ENCODE measurements at places on chromosomes 7 and 10.

GRCh38 chr7:15209429-15209828 is 306.9 kb upstream of the DGKB start:
- no peaks in the 10 kb centered on the region for H3K4me1 ChIP-seq
- H3K36me3 ChIP-seq = no peaks in the 10 kb centered on the region
- H3K4me3 ChIP-seq = no peak overlapping the region
- DNase-seq = no peak

GRCh38 chr7:12315049-12315448 is 88.6 kb downstream of the VWDE start:
- H3K36me3 ChIP-seq = no peaks in the 10 kb centered on the region
- H3K27ac ChIP-seq = no peak overlapping the region
- no peaks in the 10 kb centered on the region for H3K27me3 ChIP-seq
- DNase-seq = no peak
- no peak overlapping the region for H3K4me3 ChIP-seq

DNA sequence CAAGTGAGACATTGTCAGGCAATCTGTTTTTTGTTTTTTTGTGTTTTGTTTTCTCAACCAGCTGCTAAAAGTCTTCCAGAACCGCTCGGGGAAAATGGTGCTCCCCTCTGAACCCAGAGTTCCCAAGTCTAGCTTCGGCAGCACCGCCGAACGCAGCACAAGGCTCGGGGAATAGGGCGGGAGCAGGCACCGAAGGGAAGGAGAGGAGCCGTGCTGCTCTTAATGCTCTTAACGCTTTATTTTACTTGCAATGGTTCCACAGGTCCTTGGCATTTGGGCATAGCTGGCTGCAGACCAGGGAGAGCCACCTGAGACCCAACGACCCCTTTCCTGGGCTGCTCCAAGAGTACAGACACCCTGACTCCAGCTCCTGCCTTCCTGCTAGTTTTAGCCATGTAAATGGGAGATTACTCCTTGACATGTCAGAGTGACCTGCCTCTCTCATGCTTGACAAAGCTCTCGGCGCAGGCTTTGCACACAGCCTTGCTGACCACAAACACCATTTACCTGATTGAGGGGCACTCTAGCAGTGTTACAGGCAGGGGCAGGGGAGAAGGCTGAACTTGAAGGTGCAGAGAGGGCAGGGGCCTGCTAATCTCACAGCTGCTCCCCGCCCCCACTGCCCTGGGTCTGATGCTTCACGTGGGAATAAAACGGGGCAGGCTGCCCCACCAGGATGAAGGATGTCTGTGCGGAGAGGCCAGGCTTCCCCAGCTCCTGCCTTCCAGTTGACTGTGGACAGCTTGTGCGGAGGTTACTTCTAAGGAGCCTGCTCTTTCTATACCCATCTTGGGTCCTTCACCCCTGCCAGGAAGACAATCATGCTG is 58.6 kb upstream of the EFCAB10 start:
- H3K36me3 ChIP-seq = peaks cover 4% of the 10 kb centered on the region
- H3K4me1 ChIP-seq = no peaks in the 10 kb centered on the region
- no peak for DNase-seq
- H3K4me3 ChIP-seq = no peak overlapping the region
- no peaks in the 10 kb centered on the region for H3K27me3 ChIP-seq

- peaks cover 34% of the 10 kb centered on the region for H3K36me3 ChIP-seq
- peaks cover 26% of the 10 kb centered on the region for H3K4me1 ChIP-seq
- H3K27ac ChIP-seq = peak within 1 kb of the TSS; percentile 89
- no peaks in the 10 kb centered on the region for H3K27me3 ChIP-seq
- DNase-seq = peak; percentile 90
These were observed at the start of gene EDRF1 for GRCh38 chr10:125719173-125720001. Gene EDRF1 (plus strand): TSS chr10:125719709. CDS start chr10:125719808, 99 bp downstream.

DNA sequence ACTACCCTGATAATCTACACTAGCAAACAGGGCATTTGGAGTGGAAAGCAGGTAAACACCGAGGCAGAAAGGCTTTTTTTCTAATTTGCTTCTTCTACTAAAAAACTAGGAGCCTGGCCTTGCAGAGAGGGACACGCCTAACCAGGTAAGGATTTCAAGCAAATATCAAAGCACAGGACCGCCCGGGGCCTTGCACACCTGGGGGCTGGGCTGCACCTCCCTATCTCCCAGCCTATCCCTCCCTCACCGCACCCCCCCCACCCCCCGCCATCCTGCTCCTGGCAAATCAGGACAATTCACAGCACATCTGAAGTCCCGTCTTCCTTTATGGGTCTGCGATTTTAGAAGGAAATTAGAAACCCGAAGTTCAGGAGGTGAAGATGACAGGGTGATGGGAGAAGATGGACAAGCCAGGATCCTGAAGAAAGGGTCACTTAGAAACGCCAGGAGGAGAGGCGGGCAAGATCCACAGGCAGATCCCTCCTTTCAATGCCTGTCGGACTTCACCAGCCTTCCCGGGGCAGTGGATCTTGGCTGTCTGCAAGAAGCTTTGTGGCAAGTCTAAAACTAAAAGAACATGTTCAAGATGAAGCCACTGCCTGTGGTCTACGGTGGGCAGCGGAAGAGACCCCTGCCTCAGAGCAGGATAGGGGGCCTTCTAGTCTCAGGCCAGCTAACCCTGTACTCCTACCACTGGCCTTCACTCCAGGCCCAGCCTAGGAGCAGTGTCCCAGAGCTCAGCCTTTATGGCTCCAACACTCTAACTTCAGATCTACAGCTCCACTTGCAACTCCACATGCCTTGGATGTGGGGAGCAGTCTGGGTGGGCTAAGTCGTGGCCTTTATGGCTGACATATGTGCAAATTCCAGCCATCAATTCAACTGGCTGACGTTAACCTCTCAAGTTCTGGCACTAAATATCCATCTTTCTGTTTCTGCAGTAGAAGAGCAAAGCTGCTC is 43.9 kb downstream of the TNS3 start:
- peaks cover 34% of the 10 kb centered on the region for H3K4me1 ChIP-seq
- no peak overlapping the region for H3K27ac ChIP-seq
- H3K27me3 ChIP-seq = no peaks in the 10 kb centered on the region
- DNase-seq = no peak

GRCh38 chr7:151251689-151252560 is 3.4 kb upstream of the SMARCD3 start:
- peak overlapping the region; percentile 82 for H3K27ac ChIP-seq
- H3K36me3 ChIP-seq = no peaks in the 10 kb centered on the region
- DNase-seq = no peak
- H3K4me1 ChIP-seq = peaks cover 64% of the 10 kb centered on the region
- H3K27me3 ChIP-seq = peaks cover 62% of the 10 kb centered on the region

GRCh38 chr10:72088889-72089575 is 681 bp upstream of the SPOCK2 start:
- H3K4me3 ChIP-seq = peak overlapping the region; percentile 65
- no peak for DNase-seq
- H3K36me3 ChIP-seq = no peaks in the 10 kb centered on the region

GRCh38 chr10:98338896-98339295 is 70.9 kb upstream of the LOXL4 start:
- H3K36me3 ChIP-seq = no peaks in the 10 kb centered on the region
- no peak for DNase-seq
- H3K27ac ChIP-seq = no peak overlapping the region
- no peak overlapping the region for H3K4me3 ChIP-seq

All from esophagus squamous epithelium (tissue), 5 donors.